ENCODE measurements at places on chromosomes 13 and 19. TPM values are rescaled to one million over a fixed set of nuclear protein-coding genes. Genes with fewer than 3 reads are reported as not detected.

DNA sequence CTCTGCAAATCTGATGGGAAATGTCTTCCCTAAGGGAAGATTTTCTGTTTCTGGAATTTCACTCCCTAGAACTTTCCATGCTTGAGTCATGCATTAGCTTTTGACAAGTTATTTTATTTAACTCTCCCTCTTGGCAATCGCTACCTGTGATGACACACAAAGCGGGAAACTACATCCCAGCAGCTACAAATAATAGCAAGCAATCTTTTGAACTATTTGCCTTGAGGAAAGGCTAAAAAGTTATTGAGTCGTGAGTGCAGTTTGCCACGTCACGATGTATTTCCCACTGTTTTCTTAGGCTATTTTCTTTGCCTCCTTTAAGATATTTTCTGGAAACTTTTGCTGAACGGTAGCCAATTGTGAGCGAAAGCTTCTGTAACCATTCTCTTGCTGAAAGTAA lies 353.3 kb upstream of the HTR2A start:
- DNase-seq = no peak

DNA sequence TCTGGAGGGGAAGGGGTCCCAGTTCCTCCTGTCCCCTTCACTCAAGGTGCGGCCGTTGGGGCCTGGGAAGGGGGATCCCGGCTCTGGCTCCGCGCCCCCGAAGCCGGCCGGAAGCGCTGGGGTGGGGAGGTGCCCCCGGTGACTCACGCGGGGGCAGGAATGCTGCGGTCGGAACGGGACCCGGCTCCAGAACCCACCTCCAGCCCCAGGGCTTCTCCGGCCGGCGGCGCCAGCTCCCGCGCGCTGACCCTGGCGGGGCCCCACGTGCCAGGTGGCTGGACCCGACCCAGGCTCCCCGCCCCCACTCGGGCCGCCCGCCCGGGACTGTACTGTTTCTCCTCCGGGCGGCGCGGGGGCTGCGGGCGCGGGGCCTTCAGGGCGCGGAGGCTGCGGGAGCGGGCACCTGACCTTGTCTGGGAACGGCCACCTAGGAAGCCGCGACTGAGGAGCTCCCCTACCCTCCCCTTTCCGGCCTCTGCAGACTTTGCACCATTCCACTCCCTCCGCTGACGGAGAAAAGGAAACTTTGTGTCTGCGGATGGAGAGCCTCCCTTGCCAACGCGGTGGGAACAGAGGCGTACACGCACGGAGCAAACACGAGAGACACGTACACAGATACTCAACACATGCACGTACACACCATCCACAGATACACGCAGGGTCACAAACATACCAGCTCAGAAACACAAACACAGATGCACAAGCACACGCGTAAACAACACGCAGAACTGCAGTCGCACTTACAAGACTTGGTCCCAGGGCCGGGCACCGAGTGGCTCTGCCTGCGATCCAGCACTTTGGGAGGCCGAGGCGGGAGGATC lies 7.2 kb downstream of the AXL start:
- no peak for DNase-seq

- no peak for DNase-seq
Observed at GRCh38 chr13:111061358-111062045, 53.6 kb upstream of the ARHGEF7 start.

NLRP4 gene
- polyA plus RNA-seq = not detected

PRTN3 gene
- 1.6 TPM for polyA plus RNA-seq

RDH8 gene
- 0.27 TPM for polyA plus RNA-seq

Data from renal cortex interstitium (tissue), 15 donors.